ENCODE measurements at places on chromosomes 5 and 9.

- DNase-seq = no peak
Observed at GRCh38 chr9:95188459-95188858, 129.1 kb downstream of the FANCC start.

DNA sequence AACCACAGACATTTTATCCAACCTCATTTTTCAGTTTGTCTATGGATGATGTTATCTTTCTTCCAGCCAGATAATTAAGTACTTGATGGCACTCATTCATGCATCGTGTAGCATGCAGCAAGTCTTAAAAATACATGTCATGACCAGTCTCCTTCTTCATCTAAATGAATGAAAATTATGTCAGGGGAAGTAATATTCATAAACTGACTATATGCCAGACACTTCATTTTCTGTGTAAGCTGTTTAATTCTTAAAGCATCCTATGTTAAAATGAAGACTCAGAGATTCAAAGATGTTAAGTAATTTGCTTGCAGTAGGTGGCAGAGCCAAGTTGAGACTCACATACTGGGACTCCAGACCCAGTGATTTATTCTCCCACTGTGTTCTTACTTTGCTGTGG, 181.7 kb upstream of the CD180 start:
- DNase-seq = no peak

DNA sequence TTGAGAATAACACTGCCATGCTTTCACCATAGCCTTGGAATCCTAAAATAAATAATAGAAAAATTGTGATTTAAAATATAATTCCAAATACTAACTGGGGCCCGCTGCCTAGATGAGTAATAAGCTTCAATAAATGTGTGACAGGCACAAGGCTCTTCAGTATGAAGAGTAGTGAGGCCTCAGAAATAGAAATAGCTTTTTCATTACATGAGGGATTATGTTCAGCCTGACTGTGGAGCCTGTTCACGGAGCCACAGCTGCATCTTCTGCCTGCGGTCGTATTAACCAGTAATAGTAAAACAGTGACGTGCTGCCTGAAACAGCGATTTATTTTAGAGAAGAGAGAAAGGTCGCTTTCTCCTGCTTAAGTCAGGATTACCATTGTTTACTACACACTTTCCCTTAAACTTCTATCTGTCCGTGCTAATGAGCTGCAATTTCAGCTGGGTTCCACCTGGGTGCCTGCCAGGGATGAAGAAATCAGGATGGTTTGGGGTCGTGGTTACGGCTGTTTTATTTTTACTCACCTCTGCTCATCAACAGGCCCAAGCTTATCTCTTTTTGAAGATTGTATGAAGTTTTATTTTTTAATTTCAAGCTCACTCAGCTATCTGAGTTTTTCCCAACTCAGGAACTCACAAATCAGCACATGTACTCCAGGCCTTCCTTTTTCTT, 284.9 kb upstream of the WWC1 start:
- DNase-seq = no peak

- no peak for DNase-seq
Observed at GRCh38 chr5:158268286-158268685, 409.3 kb upstream of the CLINT1 start.

DNA sequence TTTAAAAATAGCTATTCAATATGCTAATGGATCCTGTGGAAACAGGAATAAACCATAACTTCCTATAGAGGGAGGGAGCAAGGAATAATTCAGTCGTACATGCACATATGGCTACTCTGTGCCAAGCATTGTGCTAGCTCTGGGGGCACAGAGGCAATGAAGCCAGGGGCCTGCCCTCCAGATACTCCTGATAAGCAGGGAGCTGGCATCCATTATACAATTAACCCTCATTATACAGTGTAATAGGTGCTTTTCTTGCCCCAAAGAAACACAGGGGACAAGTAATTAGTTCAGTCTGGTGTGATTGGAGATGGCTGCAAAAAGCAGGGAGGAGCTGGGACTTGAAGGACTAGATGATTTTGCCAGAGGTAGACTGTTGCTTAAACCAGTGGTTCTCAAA, 200.4 kb downstream of the SREK1 start:
- no peak for DNase-seq

DNA sequence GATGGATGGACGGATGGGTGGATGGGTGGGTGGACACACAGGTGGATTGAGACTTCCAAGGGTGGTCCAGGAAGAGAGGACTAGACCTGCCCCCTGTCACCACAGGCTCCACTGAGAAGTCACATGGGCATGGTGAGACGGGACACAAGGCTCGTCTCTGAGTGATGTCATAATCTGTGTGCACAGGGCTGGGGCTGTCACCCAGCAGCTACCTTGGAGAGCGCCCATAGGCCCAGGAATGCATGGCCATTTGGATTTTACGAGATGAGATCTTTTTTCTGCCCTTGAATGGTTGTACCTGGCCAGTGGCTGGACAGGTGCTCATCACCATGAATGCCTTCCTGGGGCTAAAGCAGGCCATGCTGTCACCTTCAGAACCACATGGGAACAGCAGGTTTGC, 3.1 kb downstream of the OLFM1 start:
- DNase-seq = no peak

All from stimulated activated CD8-positive, alpha-beta memory T cell treated with anti-CD3 and anti-CD28 coated beads, Interleukin-4, amount 100 ng/mL, for 1 hour (primary cell).